ENCODE measurements at places on chromosomes 12 and 14.

DNA sequence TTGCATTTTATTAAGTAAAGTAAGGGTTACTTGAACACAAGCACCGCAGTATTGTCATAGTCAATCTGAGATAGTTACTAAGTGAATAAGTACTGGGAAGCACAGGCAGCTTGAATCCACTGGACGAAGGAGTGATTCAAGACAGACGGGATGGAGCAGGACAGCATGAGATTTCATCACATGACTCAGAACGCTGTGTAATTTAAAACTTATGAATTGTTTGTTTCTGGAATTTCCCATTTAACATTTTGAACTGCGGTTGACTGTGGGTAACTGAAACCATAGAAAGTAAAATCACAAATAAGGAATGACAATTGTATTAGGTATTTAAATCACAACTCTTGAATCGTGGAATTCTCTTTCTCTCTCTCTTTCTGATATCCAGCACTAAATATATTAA, 1630.4 kb upstream of the SEL1L start:
- DNase-seq: no peak

DNA sequence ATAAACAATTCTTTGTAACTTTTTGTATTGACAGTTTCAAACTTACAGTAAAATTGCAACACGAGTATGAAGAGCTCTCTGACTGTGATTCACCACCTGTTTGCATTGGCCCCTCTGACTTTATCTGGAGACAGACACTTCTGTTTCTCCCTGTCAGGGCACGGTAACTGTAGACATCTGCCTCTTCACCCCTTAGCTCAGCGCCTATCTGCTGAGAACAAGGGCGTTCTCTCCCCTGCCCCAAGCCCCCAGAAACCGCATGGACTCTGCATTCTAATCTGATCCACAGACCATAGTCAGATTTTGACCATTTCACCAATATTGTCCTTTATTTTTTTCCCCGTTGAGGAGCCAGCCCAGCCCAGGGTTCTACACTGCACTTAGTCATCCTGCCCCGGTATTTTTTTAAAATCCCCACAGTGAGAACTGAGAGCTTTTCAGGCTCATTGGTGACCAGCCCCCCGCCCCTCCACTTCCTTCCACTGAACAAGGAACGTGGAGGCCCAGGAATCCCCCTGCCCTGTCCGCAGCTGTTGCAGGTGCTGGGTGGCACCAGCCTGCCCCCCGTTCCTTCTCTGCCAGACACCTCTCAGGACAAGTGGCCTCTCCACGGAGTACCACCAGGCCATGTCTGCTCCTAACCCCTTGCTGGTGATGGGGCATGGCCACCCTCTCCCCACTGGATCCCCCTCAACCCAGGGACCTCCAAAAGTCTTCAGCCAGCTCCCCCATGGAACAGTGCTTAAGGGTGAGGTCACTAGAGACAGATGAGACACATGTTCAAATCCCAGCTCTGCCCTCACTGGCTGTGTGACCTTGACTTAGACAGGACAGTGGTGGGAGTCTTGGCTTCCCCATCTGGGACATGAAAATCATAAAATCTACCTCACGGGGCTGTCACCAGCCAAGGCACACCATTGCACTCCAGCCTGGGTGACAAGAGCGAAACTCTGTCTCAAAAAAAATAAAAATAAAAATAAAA, 11.2 kb downstream of the RHOF start:
- DNase-seq: peak; percentile 62

- no peak for DNase-seq
These were observed 731.9 kb upstream of the FBXO33 start for GRCh38 chr14:40164083-40164482.

DNA sequence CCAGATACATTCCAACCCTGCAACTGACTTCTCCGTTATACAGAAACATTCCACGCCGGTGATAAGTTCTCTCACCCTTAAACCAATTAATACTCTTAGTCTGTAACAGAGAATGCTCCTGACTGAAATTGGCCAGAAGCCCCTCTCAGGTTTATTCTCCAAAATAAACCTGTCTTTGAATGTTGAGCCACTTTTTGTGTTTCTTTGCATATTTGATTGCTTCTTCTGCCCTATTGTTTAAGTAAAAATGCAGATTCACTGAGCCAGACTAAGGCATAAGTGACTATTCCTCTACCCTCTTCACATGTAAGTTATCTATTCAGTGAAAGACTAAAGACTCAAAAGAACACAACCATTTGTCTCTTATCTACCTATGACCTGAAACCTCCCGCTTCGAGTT, 3.6 kb upstream of the AVPR1A start:
- no peak for DNase-seq

- DNase-seq: no peak
These were observed 750 bp downstream of the CS start for GRCh38 chr12:56299308-56299852.

DNA sequence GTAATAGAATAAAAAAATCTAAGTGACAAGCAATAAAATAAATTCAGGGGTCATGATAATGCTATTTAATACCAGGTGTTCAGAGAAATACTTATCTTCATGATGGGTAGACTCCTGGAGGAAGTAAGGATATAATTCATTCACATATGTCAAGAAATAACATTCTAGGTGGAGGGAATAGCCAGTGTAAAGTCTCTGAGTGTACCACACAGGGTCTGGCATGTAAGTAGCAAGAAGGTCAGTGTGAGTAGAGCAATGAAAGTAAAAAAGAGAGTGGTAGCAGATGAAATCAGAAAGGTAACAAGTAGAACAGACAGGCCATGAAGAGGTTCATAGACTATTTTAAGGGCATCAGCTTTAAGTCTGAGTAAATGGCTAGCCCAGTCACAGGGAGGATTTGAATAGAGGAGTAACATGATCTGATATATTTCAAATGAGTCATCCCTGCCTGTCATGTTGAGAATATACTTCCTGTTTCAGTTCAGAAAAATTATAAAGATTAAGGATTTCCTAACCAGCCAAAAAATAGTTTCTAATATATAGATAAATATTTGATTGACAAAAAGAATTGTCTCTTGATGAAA, 519.9 kb downstream of the C12orf50 start:
- no peak for DNase-seq

GRCh38 chr14:63027719-63028118, 17.5 kb downstream of the KCNH5 start:
- DNase-seq: no peak

DNA sequence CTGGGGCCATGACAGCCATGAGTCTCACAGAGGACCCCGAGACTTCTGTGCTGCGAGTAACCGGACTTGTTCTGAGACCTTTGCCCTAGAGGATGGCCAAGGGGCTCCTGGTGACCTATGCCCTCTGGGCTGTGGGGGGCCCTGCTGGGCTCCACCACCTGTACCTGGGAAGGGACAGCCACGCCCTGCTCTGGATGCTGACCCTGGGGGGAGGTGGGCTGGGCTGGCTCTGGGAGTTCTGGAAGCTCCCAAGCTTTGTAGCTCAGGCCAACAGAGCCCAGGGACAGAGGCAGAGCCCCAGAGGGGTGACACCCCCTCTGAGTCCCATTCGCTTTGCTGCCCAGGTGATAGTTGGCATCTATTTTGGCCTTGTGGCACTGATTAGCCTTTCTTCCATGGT, 2.1 kb downstream of the DNAJC22 start:
- DNase-seq: no peak

DNA sequence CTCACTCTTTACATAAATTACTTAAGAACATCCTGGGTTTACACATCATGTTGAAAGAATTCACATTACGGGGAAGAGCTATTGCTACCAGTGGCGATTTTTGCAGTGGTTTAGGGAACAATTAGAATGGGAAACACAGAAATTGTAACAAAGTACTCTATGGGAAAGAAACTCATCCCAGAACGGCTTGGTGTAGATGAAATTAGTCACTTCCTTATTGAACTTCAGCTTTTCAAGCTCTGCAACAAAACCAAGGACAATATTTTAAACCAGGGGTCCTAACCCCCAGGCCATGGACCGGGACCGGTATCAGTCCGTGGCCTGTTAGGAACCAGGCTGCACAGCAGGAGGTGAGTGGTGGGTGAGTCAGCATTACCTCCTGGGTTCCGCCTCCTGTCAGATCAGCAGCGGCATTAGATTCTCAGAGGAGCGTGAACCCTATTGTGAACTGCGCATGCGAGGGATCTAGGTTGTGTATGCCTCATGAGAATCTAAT, 32.3 kb upstream of the FICD start:
- no peak for DNase-seq

DNA sequence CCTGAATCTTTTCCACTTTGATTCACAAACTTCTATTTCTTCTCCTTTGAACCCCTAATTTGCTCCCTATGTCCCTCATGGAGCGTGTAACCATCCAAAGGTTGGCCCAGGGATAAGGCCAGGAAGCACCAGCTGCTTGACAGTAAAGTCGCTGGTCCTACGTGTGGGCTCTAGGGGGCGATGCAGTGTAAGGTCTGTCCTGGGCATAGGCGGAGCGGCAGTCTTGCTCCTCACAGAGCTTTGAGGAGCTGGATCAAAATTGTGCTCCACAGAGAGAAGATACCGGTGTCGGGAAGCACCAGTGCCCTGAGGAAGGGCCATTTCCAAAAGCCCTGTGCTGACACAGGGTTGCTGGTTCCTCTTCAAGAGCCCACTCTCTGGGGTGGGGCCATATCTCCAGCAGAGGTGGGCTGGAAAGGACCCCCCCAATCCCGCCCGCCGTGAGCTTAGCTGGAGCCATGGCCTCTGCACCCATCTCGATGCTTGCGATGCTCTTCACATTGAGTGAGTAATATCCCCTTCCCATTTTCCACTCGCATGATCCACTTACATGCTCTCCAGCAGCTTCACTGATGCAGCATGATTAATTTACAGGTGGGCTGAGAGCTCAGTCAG, 49.9 kb upstream of the OR4E1 start:
- no peak for DNase-seq

- DNase-seq: no peak
These were observed 425.8 kb upstream of the ATXN7L3B start for GRCh38 chr12:74111688-74112360.

- no peak for DNase-seq
These were observed 9.2 kb downstream of the KMT2D start for GRCh38 chr12:49051373-49051764.

DNA sequence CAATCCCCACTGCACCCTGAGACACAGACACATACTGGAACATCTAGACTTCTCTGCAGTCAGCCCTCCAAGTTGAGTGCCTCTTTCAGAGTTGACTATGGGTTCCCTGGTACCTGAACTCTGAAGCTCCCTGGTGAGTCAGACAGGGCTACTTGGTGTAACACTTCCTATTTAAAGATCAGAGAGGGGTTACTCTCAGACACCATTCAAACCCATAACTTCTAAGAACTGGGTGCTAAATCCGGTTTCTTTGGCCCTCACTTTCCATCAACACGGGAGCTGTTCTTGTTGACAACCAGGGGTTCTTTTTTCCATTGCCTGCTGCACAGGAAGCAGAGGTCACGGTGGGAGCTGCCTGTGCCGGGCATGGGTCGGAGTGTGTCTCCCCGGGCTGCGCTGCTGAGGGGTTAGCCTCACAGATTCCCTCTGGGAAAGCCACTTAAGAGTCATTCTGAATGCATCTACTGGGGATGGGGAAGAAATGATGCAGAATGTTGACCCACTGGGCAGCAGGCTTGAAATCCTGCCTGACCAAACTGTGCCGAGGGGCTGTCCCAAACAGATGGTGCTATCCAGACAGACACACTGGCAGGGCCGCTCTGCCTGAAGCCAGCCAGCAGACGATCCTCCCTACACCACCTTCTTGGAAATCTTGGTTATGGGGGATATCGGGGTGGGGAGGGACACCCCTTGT, 74.1 kb downstream of the PITPNM2 start:
- no peak for DNase-seq

GRCh38 chr12:66500841-66501240, 178.0 kb downstream of the GRIP1 start:
- no peak for DNase-seq

DNA sequence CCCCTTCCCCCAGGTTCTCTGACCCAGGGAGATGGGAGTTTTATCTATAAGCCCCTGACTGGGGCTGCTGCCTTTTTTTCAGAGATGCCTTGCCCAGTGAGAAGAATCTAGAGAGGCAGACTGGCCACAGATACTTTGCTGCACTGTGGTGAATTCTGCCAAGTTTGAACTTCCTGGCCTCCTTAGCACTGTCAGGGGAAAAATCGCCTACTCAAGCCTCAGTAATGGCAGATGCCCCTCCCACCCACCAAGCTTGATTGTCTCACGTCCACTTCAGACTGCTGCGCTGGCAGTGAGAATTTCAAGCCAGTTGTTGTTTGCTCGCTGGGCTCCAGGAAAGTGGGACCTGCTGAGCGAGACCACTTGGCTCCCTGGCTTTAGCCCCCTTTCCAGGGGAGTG, 31.7 kb downstream of the KLRK1 start:
- no peak for DNase-seq

- DNase-seq: no peak
These were observed 142.3 kb upstream of the PARP11 start for GRCh38 chr12:4015225-4016091.

GRCh38 chr14:31560759-31561154, 447 bp upstream of the NUBPL start:
- DNase-seq: no peak
